ENCODE measurements at places on chromosomes 11 and 22. TPM values are rescaled to one million over a fixed set of nuclear protein-coding genes. Genes with fewer than 3 reads are reported as not detected.

NAALAD2 gene
- 4.3 TPM for total RNA-seq

CAVIN3 gene
- 34.2 TPM for total RNA-seq

DNA sequence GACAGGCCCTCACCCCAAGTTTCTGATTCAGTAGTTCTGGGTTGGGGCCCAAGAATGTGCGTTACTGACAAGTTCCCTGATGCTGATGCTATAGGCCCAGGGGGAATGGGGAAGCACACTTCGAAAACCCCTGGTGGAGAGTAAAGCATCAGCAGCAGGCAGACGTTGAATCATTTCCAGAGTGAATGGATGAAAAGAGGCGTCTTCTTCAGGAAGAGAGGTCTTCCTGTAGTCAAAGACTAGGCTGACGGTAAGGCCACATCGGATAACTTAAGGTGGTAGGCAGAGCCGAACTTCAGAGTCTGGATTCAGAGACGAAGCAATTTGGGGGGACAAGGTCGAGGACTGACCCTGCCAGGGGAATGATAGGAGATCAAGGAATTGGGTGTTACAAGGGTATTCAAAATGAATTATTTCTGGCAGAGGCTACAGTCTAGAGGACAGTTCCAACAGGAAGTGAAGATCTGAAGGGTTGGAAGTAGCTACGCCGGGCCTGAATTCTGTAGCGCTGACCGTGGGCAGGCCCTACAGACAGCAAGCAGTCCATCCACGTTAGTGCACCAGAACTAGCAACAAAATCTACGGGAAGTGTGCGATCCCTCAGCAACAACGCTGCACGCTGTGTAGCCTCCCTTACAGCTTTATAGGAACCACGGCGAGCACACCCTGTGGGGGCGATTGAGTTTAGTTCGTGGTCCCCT, 862 bp upstream of the CENATAC start:
- H3K27ac ChIP-seq: peak overlapping the region; percentile 75
- H3K36me3 ChIP-seq: peaks cover 22% of the 10 kb centered on the region
- peak overlapping the region; percentile 98 for H3K4me3 ChIP-seq
- DNase-seq: peak; percentile 63
- H3K27me3 ChIP-seq: no peaks in the 10 kb centered on the region

KCNQ1OT1 gene
- total RNA-seq: 2.8 TPM

DNA sequence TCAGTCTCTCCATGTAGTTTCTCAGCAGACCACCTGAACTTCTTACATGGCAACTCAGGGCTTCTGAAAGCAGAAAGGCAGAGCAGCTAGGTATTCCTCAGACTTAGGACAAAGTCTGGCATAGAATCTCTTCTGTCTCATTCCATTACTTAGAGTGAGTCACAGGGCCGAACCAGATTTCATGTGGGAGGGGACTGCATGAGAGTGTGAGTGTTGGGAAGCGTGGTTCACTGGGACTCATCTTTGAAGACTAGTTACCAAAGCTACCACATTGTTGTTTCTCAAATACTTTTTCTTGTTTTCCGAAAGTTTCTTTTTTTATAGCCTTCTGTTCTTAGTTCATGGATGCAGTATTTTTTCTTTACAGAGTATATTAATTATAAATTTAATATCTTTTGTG, 36.1 kb upstream of the SCN3B start:
- H3K4me3 ChIP-seq: no peak overlapping the region
- no peaks in the 10 kb centered on the region for H3K4me1 ChIP-seq
- no peak overlapping the region for H3K27ac ChIP-seq
- no peak for DNase-seq
- H3K36me3 ChIP-seq: no peaks in the 10 kb centered on the region

DNA sequence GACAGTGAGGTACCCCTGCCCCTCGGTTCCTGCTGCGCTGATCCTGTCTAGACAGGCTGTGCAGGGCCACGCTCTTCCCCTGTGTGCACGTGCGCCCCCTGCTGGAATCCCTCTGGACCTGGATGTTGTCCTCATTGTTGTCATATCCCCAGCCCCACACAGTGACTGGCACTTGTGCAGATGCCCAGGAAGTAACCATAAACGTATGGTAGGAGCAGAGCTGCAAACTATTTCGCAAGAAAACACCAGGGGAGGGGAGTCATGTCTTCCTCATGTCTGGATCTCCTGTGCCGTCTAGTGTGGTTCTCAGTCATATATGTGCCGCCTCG, 114.7 kb downstream of the CRYBB2 start:
- H3K4me1 ChIP-seq: no peaks in the 10 kb centered on the region
- H3K27ac ChIP-seq: no peak overlapping the region
- H3K36me3 ChIP-seq: no peaks in the 10 kb centered on the region
- no peak overlapping the region for H3K4me3 ChIP-seq

DNA sequence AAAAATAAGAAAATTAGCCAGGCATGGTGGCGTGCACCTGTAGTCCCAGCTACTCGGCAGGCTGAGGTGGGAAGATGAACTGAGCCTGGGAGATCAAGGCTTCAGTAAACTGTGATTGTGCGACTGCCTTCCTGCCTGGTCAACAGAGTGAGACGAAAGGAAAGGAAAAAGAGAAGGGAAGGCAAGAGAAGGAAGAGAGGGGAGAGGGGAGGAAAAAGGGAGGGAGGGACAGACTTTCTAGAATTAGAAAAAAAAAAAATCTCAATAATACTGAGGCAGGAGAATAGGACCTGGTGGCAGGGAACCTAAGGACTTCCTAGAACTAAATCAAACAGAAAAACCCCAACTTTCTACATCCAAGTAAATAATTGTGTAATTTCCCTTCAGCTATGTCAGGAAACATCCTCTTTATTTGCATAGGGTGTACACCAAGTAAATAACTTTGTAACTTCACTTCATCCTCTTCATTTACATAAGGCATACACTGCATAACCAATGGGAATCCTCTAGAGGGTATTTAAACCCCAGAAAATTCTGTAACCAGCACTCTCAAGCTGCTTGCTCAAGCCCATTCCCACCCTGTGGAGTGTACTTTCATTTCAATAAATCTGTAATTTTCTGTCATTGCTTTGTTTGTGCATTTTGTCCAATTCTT, 8.7 kb downstream of the SBF2 start:
- no peak for DNase-seq
- H3K36me3 ChIP-seq: no peaks in the 10 kb centered on the region
- peaks cover 16% of the 10 kb centered on the region for H3K4me1 ChIP-seq

- H3K27ac ChIP-seq: no peak overlapping the region
- H3K27me3 ChIP-seq: no peaks in the 10 kb centered on the region
- no peaks in the 10 kb centered on the region for H3K36me3 ChIP-seq
These were observed 170.4 kb downstream of the ETS1 start for GRCh38 chr11:128416976-128417375.
